CD4-positive, alpha-beta T cell treated with Interleukin-12 subunit alpha and Interleukin-12 subunit beta, for 1 hour (primary cell): ENCODE measurements at places on chromosomes 4 and X.

DNA sequence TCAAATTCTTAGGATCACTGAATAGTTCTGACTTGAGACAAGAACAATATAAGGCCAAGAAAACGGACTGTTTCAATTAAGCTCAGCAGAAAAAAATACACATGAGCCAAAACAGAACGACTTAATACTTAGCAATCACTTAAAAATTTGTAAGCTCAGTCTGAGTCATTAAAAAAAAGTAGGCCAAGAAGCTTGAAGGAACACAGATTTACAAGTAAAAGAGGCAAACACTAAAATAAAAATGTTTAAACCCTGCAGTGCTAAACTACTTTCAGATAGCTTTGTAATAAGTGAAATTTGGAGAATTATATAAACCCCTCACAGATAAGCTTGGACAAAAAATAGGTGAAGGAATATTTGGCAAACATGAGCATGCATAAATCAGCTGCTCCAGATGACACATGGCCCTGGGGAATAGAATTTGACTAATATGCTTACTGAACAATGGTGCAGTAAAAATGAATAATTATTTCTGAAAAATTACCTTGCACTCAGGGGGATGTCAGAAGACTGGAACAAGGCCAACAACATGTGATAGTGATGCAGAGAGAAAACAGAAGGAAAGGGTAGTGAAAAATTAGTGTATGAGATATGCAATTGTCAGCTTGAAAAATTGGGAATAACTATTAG, 49.6 kb downstream of the LNX1 start:
- DNase-seq: no peak

GRCh38 chrX:22163326-22163725, 109.4 kb upstream of the CBLL2 start:
- no peak for DNase-seq

GRCh38 chr4:110122201-110122600, 76.2 kb downstream of the ELOVL6 start:
- DNase-seq: no peak

- no peak for DNase-seq
Observed at GRCh38 chr4:52507774-52508173, 151.3 kb downstream of the USP46 start.

- no peak for DNase-seq
Observed at GRCh38 chr4:61254406-61254805, 54.3 kb downstream of the ADGRL3 start.

- no peak for DNase-seq
Observed at GRCh38 chr4:88583631-88584470, 8.4 kb upstream of the HERC3 start.

DNA sequence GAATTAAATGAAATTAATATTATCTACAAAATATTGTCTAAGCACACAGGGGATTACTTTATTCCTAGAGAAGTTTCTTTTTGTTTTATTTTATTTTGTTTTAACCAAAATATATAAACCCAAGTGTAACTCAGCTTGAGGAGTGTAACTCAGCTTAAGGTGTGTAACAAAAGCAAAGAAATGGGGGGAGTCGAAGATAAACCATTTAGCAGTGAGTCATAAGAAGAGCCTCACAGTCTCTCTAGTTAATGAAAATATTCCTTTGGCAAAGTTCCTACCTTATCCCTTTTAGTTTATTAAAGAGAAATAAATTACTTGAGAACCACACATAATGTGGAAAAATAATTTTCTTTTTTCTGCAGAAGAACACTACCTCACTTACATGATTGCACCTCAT, 261.8 kb downstream of the KCTD8 start:
- DNase-seq: no peak

- DNase-seq: no peak
Observed at GRCh38 chr4:7506119-7506518, 71.4 kb upstream of the PSAPL1 start.

DNA sequence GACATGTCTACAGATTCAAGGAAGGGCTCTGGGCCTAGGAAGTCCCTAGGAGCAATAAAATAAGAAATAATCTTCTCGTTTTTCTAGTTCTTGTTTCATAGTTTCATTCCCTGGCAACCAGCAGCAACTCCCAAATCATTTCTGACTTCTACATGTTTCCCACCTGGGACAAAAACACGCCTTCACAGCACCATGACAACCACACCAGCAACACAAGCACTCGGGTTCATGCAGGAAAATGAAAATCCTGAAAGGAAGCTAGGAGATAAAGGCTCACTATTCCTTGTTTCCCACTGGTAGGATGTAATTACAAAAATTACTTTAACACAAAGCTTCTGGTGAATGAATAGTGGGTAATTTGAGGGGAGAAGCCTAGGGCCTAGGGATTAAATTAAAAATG, 158.9 kb downstream of the ADAMTS3 start:
- no peak for DNase-seq

DNA sequence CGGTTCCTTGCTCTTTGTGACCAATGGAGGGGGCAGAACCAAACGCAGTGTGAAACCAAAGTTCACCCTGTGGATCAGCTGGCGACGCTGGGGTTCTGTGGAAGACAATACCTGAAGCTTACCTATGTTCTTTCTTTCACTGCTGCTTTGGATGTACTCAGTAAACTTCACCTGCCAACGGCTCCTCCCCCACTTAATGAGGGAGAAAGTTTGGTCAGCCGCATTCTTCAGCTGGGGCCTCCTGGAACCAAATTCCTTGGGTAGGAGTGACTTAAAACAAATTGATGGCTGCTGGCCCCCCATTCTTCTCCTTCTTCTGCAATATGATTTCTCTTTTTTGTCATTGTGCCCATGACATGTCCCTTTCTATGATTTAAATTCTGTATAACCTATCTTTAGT, 282.4 kb downstream of the ANK2 start:
- no peak for DNase-seq

DNA sequence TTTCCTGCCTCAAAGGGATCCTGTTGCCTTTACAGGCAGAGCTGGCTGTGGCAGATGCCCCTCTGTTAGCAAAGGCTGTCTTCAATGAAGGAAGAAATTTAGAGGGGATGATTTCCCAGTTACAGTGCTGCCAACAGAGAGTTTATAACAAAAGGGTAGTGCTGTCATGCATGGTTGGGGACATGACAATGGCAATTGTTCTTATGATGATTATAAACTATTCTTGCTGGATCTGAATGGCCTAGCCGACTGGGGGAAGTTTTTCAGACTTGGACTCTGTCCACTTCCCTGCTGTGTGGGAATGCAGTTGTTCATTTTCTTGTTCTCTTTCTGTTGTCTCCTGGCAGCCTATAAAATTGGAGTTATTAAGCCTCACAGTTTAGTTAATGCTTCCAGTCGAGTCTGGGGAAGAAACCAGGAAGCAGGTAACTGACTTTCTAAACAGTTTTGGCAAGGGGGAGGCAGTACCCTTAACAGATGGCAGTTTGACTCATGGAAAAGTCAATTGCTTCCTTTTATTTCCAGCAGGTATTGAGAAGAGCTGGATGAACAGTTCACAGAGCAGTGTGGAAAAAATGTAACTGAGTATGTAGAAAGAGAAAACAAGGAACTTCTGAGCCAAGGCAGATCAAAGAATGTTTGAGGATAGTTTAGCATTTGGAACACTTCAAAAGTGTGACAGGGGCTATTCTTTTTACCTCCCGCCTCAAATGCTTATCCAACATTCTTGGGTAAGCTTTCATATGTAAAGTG, 582.6 kb downstream of the RAPGEF2 start:
- no peak for DNase-seq

- no peak for DNase-seq
Observed at GRCh38 chrX:17655211-17656034, 81.9 kb upstream of the SCML1 start.

GRCh38 chr4:106627051-106627450, 258.5 kb upstream of the GIMD1 start:
- DNase-seq: no peak

GRCh38 chr4:173002830-173003561, 165.6 kb upstream of the GALNT7 start:
- no peak for DNase-seq

DNA sequence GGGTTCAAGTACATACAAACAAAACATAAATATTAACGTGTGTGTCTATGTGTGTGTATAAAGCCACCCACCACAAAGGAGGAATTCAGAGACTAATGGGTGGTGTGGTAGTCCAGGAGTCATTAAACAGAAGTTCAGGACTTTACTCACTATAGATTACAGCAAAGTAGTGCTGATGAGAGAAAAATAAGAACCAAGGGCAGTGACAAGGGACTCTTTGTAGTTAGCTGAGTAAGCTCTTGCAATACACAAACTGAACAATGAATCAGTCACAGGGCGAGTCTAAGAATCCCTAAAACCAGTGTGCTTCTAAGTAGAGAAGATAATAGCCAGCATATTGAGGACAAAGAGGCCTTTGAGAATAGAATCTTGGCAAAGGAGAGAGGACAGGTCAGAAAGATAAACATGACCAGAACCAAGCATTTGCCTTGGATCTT, 232.4 kb downstream of the PPP3CA start:
- no peak for DNase-seq

GRCh38 chr4:172256820-172257219, 443.6 kb downstream of the GALNTL6 start:
- no peak for DNase-seq

- no peak for DNase-seq
Observed at GRCh38 chr4:141686146-141686775, 49.9 kb downstream of the IL15 start.

- no peak for DNase-seq
Observed at GRCh38 chr4:140117947-140118346, 36.0 kb downstream of the MAML3 start.

- DNase-seq: no peak
Observed at GRCh38 chrX:63744850-63745394, 40.1 kb downstream of the ARHGEF9 start.

DNA sequence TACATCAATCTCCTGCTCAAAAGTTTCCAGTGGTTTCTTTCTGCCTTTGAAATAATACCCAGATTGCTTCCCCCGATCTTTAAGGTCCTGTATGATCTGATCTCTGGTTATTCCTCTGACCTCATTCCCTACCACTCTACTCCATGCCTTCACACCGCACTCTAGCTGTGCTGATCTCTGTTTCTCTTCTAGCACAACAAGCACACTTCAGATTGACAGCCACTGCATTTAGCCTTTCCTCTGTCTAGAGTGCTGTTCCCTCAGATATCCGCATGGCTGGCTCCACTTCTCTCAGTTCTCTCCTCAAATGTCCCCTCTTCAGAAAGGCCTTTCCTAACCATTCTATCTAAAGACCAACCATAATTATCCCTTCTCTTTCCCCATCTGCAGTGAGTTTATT, 370.4 kb upstream of the FGF13 start:
- DNase-seq: no peak

DNA sequence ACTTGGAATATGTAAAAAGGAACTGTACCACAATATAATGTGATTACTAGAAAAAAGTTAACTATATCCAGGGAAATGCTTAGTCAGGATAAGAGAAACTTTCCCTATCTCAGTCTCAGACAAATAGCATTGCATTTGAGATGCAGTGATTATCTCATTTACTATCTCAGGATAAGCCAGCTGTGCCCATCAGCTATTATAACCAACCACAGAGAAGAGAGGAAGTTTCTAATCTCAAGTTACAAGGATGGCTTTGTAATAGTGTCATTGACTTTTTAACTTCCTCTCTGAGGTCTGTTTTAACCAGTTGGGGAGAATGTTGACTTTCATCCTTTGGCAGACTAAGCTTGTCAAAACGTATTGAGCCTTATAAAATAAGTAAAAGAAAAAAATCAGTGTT, 56.5 kb downstream of the SNX25 start:
- peak; percentile 17 for DNase-seq

GRCh38 chrX:71996826-71997225, 86.2 kb downstream of the NHSL2 start:
- no peak for DNase-seq
